ENCODE measurements at places on chromosomes 4 and X.
A peak's percentile ranks its signal among the peaks of the same experiment; 100 is the strongest.

DNA sequence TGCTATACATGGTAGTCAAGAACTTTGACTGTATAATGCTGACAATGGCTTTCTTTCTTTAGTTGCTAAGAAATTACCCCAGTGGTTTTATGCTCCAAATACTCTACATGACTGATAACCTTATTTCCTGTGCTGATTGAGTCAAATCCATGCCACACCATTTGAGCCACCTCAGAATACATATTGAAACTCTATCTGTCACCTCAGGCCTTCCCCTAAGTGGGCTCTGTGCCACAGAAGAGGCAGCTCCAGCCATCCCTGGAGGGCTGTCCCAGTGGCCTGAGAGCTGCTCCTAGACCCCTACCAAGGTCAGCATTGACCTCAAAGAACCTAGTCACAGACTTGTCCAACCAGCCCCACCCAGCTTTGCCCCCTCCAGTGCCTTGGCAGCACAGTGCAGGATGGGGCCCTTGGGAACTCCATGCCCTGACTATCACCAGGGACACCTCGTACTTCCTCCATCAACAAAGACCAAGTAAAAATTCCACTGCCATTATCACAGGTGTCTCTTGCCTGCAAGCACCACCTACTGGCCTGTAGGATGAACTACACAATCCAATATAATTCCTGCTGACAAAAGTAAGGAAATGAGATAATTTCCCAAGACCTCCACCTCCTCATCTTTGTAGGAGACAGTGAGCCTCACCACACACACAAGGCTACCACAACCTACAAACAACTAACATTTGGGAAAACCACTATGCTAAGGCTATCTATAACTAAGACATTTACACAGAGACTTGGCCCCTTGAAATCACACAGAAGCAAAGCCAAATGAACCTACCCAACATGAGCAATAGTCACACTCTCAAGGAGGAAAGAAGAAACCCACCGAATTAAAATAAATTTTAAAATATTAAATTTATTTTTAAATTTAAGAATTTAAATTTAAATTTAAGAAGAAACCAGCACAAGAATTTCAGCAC, 239.9 kb downstream of the NKX6-1 start:
- H3K4me3 ChIP-seq: no peak overlapping the region
- no peaks in the 10 kb centered on the region for H3K27me3 ChIP-seq
- H3K36me3 ChIP-seq: no peaks in the 10 kb centered on the region
- H3K27ac ChIP-seq: no peak overlapping the region
- no peaks in the 10 kb centered on the region for H3K4me1 ChIP-seq

GRCh38 chrX:43225626-43226328, 430.3 kb upstream of the MAOA start:
- H3K4me1 ChIP-seq: no peaks in the 10 kb centered on the region
- no peak for DNase-seq
- H3K4me3 ChIP-seq: no peak overlapping the region
- no peaks in the 10 kb centered on the region for H3K36me3 ChIP-seq
- H3K27me3 ChIP-seq: no peaks in the 10 kb centered on the region

DNA sequence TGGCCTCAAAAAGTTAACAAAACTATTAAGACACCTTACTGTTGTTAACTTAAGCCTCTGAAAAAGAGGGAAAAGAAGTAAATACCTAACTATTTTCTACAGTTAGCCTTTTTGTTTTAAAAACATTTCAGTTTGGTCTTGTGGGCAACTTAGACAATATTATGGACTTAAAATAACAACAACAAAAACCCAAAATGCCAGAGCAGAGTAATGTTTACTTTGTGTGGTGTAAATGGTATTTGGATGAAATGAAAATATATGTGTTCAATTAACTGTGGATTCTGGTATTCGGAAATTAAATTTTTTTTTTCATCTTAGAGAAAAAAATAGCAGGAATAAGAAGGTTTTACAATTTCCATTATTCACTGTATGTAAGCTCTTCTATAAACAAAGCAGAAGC, 79.6 kb upstream of the NPNT start:
- no peaks in the 10 kb centered on the region for H3K27me3 ChIP-seq
- H3K4me1 ChIP-seq: no peaks in the 10 kb centered on the region
- no peak overlapping the region for H3K27ac ChIP-seq
- H3K4me3 ChIP-seq: no peak overlapping the region
- no peaks in the 10 kb centered on the region for H3K36me3 ChIP-seq
- no peak for DNase-seq

DNA sequence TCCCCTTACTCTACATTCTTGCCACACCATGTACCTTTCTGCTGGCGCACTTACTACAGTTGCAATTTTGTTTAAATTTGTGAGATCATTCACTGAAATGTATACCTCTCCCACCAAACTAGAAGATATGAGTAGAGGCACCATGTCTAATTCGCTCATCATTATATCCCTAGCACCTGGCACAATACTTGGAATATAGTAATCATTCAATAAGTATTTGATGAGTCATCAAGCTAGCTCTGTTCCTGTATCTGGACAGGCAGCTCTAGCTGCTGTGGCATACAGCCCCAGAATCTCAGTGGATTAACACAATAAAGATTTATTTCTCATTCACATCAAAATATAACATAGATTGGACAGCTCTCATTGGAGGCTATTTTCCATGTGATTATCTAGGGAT, 245.9 kb downstream of the IDS start:
- no peak overlapping the region for H3K4me3 ChIP-seq

GRCh38 chr4:3807822-3808496, 41.8 kb downstream of the ADRA2C start:
- no peak for DNase-seq
- H3K27ac ChIP-seq: no peak overlapping the region
- H3K27me3 ChIP-seq: peaks cover 32% of the 10 kb centered on the region

- peaks cover 22% of the 10 kb centered on the region for H3K27me3 ChIP-seq
- H3K36me3 ChIP-seq: peaks cover 4% of the 10 kb centered on the region
- no peak for DNase-seq
- H3K4me1 ChIP-seq: no peaks in the 10 kb centered on the region
- no peak overlapping the region for H3K4me3 ChIP-seq
Observed at GRCh38 chr4:170097681-170098080, 7.9 kb upstream of the AADAT start.

DNA sequence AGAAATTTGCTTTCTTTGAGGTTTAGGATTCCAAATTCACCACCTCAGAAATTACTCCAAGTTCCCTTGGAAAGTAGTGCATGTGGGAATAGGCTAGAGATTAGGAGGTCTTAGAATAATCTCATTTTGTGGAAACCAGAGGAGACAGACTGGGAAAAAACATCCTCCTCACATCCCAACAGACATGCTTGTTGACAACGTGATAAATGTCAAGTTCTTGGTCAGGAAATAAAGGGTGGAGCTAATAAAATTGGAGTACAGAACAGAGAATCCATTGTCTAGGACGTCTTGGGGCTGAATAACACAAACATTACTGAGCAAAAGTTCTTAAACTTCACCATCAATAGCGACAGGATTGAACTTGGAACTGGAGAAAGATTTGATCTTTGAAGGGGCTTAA, 233.4 kb downstream of the PABPC4L start:
- H3K4me3 ChIP-seq: no peak overlapping the region
- no peak overlapping the region for H3K27ac ChIP-seq
- no peak for DNase-seq
- peaks cover 4% of the 10 kb centered on the region for H3K36me3 ChIP-seq
- no peaks in the 10 kb centered on the region for H3K27me3 ChIP-seq
- H3K4me1 ChIP-seq: no peaks in the 10 kb centered on the region

GRCh38 chr4:143391261-143391660, 54.6 kb downstream of the GAB1 start:
- H3K27ac ChIP-seq: no peak overlapping the region
- H3K36me3 ChIP-seq: no peaks in the 10 kb centered on the region
- no peak overlapping the region for H3K4me3 ChIP-seq
- no peaks in the 10 kb centered on the region for H3K4me1 ChIP-seq
- H3K27me3 ChIP-seq: peaks cover 66% of the 10 kb centered on the region

DNA sequence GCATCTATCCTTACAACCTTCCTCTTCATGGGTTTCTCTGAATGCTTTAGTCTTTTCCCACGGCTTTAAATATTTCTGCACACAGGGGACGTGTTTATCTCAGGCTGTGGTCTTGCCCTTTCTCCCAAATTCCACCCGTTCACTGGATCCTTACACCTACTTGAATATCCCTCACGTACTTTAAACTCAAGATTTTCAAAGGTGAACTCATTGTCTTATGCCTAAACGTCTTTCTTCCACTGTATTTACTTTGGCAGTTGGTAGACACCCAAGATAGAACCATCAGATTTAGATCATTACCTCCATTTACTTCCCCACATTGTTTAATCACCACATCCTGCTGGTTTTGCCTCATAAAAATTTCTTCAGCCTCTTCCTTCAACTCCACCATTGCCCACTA, 269.2 kb downstream of the CBLL2 start:
- DNase-seq: no peak
- H3K36me3 ChIP-seq: no peaks in the 10 kb centered on the region
- H3K27me3 ChIP-seq: no peaks in the 10 kb centered on the region
- no peak overlapping the region for H3K27ac ChIP-seq

- no peak overlapping the region for H3K27ac ChIP-seq
- peaks cover 74% of the 10 kb centered on the region for H3K27me3 ChIP-seq
- no peak overlapping the region for H3K4me3 ChIP-seq
- H3K36me3 ChIP-seq: peaks cover 2% of the 10 kb centered on the region
Observed at GRCh38 chr4:118360106-118360505, 7.3 kb upstream of the PRSS12 start.

DNA sequence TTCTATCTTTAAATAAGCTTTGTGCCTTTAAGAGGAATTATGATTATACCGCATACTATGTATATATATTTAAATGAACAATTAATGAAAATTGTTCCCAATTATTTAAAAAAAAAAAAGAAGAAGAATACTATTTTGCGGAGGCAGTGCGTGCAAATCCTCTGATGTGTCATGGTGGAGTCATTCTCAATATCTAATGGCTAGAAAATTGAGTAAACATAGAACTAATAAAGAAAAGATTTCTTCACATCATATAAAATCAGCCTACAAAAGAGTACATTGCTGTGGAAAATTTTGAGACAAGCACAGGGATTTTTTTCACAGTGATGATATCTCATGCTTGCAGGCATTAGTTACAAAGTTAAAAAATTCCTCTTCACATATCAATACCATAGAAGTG, 2.6 kb upstream of the EREG start:
- no peak overlapping the region for H3K4me3 ChIP-seq
- no peak for DNase-seq
- peaks cover 54% of the 10 kb centered on the region for H3K27me3 ChIP-seq
- peaks cover 14% of the 10 kb centered on the region for H3K4me1 ChIP-seq
- H3K36me3 ChIP-seq: no peaks in the 10 kb centered on the region
- H3K27ac ChIP-seq: no peak overlapping the region

- no peak overlapping the region for H3K27ac ChIP-seq
- no peak for DNase-seq
- no peaks in the 10 kb centered on the region for H3K27me3 ChIP-seq
Observed at GRCh38 chr4:8058031-8058479, 100.6 kb downstream of the ABLIM2 start.

- no peak overlapping the region for H3K4me3 ChIP-seq
Observed at GRCh38 chrX:150486011-150486410, 82.4 kb upstream of the MTM1 start.

DNA sequence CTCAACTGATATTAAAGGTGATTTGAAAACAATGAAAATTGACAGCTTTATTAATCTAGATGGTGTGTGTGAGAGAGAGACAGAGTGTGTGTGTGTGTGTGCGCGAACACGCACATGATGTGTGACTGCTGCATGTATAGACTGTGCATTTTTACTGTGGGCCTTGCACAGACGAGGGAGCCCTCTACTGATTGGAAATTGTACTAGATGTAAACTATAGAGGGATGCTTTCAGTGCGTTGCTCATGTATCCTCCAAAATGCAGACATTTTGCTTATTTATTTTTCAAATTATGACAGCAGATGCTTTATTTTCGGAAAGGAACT, 168.4 kb upstream of the GK2 start:
- H3K27ac ChIP-seq: no peak overlapping the region
- no peaks in the 10 kb centered on the region for H3K36me3 ChIP-seq
- no peaks in the 10 kb centered on the region for H3K27me3 ChIP-seq
- no peaks in the 10 kb centered on the region for H3K4me1 ChIP-seq
- no peak for DNase-seq
- H3K4me3 ChIP-seq: no peak overlapping the region

DNA sequence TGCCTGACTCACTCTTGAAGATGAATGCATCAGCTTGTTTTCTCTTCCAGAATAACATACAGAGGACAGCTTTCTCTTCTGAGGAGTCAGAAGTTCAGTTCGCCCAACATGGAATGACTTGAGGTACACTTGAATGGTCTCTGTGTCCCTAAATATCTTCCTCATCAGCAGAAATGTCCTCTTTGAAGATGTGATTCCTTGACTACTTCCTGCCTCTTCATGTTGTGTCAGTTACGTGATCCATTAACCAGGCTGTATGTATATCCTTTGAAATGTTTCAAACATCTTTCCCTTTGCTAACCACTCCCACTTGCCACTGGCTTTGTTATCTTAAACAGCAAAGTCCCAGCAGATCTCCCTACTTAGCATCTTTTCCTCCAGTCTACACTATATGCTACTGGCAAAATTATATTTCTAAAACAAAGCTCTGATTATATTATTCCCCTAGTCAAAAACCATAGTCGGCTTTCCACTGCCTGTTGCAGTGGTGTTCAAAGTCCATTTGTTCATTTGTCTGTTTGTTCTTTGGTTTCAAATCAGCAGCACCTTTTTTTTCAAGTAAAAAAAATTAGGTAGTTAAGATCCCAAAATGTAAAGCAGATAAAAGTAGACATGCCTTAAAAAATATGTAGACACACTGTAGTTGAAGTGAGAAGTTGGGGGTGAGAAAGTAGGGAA, 82.1 kb upstream of the PAK3 start:
- DNase-seq: no peak
- no peak overlapping the region for H3K4me3 ChIP-seq
- no peaks in the 10 kb centered on the region for H3K4me1 ChIP-seq
- peaks cover 2% of the 10 kb centered on the region for H3K36me3 ChIP-seq
- H3K27me3 ChIP-seq: peaks cover 12% of the 10 kb centered on the region
- H3K27ac ChIP-seq: no peak overlapping the region

- H3K27me3 ChIP-seq: no peaks in the 10 kb centered on the region
- H3K27ac ChIP-seq: no peak overlapping the region
- no peak for DNase-seq
- H3K4me1 ChIP-seq: no peaks in the 10 kb centered on the region
Observed at GRCh38 chr4:137310593-137311490, 221.5 kb downstream of the PCDH18 start.

GRCh38 chr4:39323821-39324220, 42.3 kb downstream of the RFC1 start:
- no peak for DNase-seq
- H3K4me3 ChIP-seq: no peak overlapping the region
- H3K4me1 ChIP-seq: no peaks in the 10 kb centered on the region

- H3K4me3 ChIP-seq: peak overlapping the region; percentile 74
- H3K36me3 ChIP-seq: peaks cover 7% of the 10 kb centered on the region
Observed at GRCh38 chr4:6268650-6269615, 717 bp upstream of the WFS1 start.

GRCh38 chrX:146755214-146755613, 54.4 kb upstream of the CXorf51B start:
- no peak for DNase-seq
- no peak overlapping the region for H3K27ac ChIP-seq
- peaks cover 1% of the 10 kb centered on the region for H3K36me3 ChIP-seq
- no peaks in the 10 kb centered on the region for H3K27me3 ChIP-seq

- no peak for DNase-seq
- H3K36me3 ChIP-seq: no peaks in the 10 kb centered on the region
- no peak overlapping the region for H3K27ac ChIP-seq
- no peaks in the 10 kb centered on the region for H3K27me3 ChIP-seq
- no peaks in the 10 kb centered on the region for H3K4me1 ChIP-seq
Observed at GRCh38 chr4:189613207-189613606, 327.5 kb upstream of the FRG1 start.
